Mammary epithelial cell (primary cell): ENCODE measurements at places on chromosomes 12 and 14. TPM values are rescaled to one million over a fixed set of nuclear protein-coding genes. Genes with fewer than 3 reads are reported as not detected.

KRT84 gene
- polyA plus RNA-seq, result 0.08 TPM

- DNase-seq, result no peak
Observed at GRCh38 chr14:33934043-33934750, 16.7 kb downstream of the EGLN3 start.

GRCh38 chr12:116066381-116067230, 210.9 kb downstream of the MED13L start:
- no peak for DNase-seq

DNA sequence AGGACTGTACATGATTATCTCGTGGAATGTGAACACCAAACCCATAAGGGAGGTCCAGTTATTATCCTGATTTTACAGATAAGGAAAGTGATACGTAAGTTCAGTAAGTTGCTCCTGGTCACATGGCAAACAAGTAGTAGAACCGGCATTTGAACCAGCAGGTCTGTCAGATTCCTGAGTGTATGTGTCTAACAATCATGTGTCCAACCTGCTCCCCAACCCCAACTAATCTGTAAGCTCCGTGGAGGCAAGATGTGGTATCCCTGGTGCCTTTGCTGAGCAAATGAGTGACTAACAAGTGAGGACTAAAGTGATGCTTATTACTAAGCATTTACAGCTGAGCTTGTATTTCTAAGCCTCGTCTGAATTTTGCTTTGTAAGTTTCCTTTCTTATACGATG, 65.9 kb downstream of the PTPN21 start:
- DNase-seq, result no peak

- peak; percentile 46 for DNase-seq
Observed at GRCh38 chr14:62301911-62302310, 539.7 kb downstream of the SNAPC1 start.

DNA sequence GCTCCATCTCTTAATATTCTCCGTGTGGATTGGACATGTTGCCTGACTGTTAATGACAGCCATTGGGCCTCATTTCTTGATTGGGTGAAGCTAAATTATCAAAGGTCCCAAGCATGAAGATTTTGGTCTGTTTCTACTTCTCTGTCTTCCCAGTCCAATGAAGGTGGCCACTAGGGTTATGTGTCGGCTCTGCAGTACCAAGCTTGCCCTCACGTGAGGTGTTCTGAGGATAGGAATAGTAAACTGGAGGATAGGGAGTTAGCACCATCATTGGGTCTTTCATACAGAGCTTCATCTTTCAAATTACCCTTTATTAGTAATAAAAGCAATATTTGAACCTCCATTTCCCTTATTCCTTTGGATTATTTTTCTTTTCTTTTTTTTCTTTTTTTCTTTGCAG, 21.9 kb upstream of the BICD1 start:
- no peak for DNase-seq

DNA sequence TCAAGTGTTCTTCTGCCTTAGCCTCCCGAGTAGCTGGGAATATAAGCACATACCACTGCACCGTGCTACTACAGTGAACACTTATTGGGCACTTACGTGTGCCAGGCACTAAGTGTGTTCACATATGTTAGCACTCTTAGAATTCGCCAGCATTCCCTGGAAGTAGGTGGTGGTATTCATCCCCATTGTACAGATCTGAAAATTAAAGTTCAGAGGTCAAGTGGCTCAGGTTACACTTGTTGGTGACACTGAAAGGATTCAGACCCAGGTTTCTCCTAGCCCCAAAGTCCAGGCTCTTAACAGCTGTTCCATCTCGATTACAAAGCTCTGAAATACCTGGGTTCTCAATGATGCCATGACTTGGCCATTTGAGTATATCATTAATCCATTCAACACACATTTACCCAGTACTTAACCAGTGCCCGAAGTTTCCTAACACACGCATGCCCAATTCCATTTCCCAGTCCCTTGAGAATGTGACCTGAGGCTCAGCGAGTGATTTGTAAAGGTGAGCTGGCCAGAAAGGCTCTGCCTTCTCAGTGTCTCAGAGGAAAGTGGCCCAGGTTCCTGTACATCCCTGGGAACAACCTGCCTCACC, 4.8 kb downstream of the MVK start:
- DNase-seq, result no peak

- DNase-seq, result no peak
Observed at GRCh38 chr12:106975098-106975497, 11.8 kb downstream of the MTERF2 start.

GRCh38 chr12:58408516-58408915, 467.1 kb downstream of the ATP23 start:
- DNase-seq, result no peak

DNA sequence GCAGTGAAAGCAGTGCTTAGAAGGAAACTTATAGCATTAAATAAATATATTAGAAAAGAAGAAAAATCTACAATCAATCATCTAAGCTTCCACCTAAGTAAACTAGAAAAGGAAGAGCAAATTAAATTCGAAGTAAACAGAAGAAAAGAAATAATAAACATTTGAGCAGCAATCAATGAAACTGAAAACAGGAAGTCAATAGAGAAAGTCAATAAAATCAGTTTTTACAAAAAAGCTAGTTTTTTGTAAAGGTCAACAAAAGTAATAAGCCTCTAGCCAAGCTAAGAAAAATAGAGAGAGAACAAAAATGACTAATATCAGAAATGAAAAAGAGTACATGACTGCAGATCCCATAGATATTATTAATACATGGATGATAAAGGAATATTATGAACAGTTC, 34.2 kb upstream of the KTN1 start:
- DNase-seq, result no peak

DNA sequence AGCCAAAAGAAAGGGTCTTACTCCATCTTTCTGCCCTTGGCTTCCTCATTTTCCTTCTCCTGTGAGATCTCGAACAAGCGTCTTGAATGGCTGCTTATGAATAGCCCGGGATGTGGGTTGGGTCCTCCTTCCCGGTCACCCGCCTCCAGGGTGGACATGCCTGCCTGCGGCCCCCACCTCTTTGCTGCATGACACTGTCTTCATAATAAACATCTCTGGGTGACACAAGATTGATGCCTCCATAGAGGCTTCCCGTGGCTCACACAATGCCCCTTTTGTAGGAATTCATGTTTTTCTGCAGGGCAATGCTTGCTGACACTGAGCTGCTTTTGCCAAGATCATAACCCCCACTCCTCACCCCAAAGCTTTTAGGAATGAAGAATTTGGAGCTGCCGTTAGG, 125.9 kb downstream of the ZNF664 start:
- DNase-seq, result no peak

DNA sequence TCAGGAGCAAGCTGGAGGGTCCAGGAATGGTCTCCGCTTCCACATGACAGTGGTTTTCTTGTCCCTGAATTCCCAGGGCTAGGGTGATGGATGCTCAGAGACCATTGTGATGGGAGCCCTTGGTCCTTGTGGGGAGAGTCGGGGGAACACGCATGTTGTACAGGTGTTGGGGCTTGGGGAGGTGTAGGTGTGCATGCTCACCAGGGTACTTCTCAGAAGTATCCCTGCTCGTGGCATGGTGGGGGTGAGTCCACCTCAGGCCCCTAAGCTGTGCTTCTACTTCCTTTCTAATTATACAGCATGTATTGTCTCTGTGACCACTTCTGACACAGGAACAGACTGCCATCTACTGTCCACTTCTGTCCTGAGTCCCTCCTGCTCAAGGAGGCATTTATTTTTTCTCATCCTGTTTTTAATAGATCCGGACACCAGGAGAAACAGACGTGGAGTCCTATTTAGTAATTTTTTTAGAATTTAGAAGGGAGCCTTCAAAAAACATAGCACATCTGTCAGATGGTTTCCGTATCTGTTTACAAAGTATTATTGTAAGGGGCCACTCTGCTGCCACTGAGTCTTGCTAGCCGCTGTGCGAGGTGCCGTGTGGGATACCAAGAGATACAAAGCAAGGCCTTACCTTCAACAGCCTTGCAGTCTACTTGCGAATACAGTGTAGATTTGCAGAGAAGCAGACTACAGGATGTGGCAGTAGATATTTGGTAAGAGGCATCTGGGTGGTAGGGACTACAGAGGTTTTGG, 10.5 kb downstream of the NTF3 start:
- DNase-seq, result peak; percentile 43

ABCD4 gene
- 13.2 TPM for polyA plus RNA-seq

GRCh38 chr12:62800707-62801400, 134.1 kb downstream of the PPM1H start:
- no peak for DNase-seq

- DNase-seq, result no peak
Observed at GRCh38 chr14:21026274-21026987, 1.6 kb upstream of the NDRG2 start.

DNA sequence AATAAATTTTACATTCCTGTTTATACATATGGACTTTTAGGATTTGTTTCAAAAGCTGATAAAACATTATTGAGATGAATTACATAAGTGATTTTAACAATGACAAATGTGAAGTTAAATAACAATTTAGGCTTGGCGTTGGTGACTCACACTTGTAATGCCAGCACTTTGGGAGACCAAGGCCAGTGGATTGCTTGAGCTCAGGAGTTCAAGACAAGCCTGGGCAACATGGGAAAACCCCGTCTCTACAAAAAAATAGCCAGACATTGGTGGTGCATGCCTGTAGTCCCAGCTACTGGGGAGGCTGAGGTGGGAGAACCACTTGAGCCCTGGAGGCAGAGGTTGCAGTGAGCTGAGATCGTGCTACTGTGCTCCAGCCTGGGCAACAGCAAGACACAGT, 7.4 kb downstream of the ACOT2 start:
- peak; percentile 84 for DNase-seq

DNA sequence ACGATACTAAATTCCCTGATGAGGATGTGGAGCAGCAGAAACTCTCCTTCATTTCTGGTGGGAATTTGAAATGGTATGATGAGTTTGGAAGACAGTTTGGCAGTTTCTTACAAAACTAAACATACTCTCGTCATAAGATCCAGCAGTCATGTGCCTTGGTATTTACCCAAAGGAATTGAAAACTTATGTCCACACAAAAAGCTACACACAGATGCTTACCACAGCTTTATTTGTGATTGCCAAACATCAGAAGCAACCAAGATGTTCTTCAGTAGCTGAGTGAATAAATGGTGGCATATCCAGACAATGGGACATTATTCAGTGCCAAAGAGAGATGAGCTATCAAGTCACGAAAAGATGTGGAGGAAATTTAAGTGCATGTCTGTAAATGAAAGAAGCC, 10.7 kb upstream of the APOLD1 start:
- DNase-seq, result no peak
